ENCODE measurements at places on chromosomes 7 and 10.

DNA sequence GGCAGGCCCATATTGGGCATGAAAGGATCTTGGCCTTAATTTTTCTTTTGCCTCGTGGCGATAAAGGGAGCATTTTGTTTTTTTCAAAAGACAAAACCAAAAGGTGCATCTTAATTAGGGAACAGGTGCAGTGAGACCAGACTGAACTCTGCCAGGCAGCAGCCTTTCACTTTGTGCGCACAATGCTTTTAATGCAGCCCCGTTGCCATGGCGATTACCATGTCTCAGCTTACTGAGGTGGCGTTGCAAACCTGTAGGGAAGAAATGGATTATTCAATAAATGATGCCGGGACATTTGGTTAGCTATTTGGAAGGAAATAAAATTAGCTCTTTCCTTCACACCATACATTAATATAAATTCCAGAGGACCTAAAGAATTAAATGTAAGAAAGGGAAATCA lies 61.9 kb downstream of the MYL10 start:
- DNase-seq, result no peak

DNA sequence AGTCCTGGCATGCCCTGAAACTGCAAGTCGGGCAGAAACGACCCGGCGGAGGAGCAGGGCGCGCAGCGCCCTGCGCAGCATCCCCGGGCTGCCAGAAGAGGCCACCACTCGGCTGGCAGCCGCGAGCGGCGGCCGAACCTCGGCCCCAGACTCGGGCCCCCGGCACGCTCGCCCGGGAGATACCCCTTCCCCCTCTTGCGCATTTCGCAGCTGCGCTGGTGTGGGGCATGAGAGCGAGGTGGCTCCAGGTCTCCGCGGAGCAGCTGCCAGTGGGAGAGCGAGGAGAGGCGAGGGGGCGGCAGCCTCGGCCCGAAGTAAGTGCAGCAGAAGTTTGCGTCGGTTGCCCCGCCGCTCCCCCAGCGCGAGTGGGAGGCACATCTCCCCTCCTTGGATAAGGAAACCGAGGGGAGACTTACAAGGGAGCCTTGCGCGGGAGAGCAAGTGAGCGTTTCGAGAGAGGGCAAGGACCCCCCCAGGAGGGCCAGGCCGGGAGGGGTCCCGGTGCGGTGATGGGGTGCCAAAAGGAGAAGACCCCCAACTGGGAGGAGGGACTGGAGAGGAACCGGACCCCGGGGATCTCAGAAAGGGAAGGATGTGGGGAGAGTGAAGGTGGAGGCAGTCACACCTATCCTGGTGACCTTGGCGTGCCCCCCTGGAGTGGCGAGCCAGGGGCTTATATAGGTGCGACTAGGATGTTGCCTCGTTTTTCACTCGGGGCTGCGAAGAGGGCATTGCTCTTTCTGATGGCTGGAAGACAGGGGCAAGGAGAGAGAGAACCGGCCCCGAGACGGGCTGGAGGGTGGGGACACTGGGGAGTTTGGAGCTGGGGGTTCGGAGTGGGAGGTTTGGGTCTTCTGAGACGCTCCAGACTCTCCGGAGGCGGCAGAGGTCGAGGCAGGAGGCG lies 256.3 kb downstream of the OTUD1 start:
- DNase-seq, result no peak

GRCh38 chr7:50957855-50958254 lies 175.2 kb upstream of the GRB10 start:
- no peak for DNase-seq

- DNase-seq, result no peak
These were observed 18.6 kb downstream of the MINDY3 start for GRCh38 chr10:15841696-15842095.

DNA sequence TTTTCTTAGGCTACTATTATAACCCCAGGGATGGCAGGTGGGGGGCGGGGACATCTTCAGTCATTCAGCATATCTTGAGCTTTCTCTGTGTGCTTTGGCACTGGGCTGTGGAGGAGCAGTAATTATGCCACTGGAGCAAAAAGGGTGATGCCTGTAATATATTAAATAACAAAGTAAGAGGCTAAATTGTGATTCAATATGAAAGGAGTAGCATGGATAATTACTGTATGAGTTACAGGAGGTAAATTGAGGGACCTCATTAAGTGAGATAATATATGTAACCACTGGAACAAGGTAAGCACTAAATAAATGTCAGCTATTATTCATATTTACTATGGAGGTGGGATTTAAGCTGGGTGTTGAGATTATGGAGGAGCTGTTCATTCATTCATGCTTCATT lies 3.3 kb upstream of the STN1 start:
- DNase-seq, result no peak

DNA sequence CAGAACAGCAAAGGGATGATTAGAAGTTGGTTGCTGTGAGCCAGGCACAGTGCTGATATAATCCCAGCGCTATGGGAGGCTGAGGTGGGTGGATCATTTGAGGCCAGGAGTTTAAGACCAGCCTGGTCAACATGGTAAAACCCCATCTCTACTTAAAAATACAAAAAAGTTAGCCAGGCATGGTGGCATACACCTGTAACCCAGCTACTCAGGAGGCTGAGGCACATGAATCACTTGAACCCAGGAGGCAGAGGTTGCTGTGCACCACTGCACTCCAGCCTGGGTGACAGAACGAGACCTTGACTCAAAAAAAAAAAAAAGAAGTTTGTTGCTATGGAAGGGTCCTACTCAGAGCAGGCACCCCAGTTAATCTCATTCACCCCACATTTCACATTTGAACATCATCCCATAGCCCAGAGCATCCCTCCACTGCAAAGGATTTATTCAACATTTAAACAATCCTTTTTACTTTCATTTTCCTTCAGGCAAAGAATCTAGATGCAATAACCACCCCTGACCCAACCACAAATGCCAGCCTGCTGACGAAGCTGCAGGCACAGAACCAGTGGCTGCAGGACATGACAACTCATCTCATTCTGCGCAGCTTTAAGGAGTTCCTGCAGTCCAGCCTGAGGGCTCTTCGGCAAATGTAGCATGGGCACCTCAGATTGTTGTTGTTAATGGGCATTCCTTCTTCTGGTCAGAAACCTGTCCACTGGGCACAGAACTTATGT lies 4.1 kb downstream of the IL6 start:
- DNase-seq, result no peak

DNA sequence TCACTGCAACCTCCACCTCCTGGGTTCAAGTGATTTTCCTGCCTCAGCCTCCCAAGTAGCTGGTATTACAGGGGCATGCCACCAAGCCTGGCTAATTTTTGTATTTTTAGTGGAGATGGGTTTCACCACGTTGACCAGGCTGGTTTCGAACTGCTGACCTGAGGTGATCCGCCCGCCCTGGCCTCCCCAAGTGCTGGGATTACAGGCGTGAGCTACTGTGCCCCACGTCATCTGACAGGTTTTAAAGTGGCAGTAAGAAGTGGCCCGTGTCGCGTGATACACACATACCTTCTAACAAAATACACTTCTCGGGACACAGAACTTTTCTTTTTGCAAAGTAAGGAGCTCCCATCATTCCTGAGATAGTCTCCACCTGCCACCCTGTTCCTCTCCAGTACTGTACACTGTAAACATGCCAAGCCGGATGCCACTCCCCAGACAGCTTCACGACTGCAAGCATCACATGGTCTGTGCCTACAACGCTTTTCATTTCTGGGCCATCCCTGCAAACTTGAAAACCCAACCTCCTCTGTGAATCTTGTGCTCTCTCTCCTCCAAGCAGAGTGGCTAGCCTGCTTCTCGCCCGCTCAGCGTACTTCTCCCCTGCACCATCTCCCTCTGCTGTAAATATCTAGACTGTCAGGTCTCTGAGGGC lies 256.3 kb upstream of the KLF14 start:
- DNase-seq, result no peak

DNA sequence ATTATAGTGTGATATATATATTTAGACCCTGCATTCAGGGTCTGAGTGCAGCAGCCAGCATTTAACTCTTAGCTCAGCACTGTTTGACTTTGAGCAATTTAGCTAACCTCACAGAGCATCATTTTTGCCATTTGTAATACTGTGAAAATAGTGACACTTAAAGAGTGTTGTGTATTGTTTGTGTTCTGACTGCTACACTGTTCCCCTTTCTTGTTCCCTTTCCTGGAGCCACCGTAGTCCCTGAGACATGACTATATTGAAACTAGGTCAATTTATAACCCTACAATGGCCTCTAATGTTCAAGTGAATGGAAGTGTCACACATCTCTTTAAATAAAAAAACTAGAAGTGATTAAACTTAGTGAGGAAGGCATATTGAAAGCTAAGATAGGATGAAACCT lies 20.3 kb upstream of the CD36 start:
- DNase-seq, result no peak

GRCh38 chr10:54903745-54904144 lies 102.7 kb upstream of the PCDH15 start:
- no peak for DNase-seq

GRCh38 chr10:104441329-104442000 lies 87.8 kb downstream of the CFAP58 start:
- DNase-seq, result no peak

DNA sequence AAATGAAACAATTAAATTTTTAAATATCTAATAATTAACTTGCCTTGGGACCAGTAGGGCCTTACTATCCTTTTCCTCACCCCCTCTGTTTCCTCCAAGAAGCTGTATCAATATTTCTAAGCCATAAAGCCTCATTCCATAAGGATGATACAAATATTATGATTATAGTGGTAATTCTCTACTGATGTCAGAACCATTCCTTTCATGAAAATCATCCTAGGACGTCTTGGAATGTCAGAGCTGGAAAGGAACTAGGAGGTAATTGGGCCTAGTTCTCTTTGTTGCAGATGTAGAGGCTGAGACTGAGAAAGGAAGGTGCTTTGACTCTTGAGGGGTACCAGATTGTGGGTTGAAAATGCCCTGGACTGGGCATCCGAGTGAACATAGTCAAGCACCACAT lies 766.7 kb upstream of the GHITM start:
- DNase-seq, result no peak

DNA sequence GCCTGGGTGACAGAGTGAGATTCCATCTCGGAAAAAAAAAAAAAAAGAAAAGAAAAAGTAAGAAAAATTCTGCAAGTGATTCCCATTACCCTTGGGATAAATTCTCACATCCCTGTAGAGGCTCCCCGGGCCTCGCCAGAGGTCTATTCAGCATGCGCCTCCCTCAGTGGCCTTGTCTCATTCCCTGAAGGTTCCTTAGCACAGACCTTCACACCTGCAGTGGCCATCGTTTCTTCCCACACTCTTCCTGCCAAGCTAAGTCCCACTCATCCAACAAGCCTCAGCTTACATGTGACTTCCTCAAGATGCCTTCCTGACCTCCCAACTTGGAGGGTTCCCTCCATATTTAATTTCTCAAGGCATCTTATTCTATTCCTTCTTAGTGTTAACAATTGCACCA lies 20.9 kb upstream of the BAG3 start:
- no peak for DNase-seq

DNA sequence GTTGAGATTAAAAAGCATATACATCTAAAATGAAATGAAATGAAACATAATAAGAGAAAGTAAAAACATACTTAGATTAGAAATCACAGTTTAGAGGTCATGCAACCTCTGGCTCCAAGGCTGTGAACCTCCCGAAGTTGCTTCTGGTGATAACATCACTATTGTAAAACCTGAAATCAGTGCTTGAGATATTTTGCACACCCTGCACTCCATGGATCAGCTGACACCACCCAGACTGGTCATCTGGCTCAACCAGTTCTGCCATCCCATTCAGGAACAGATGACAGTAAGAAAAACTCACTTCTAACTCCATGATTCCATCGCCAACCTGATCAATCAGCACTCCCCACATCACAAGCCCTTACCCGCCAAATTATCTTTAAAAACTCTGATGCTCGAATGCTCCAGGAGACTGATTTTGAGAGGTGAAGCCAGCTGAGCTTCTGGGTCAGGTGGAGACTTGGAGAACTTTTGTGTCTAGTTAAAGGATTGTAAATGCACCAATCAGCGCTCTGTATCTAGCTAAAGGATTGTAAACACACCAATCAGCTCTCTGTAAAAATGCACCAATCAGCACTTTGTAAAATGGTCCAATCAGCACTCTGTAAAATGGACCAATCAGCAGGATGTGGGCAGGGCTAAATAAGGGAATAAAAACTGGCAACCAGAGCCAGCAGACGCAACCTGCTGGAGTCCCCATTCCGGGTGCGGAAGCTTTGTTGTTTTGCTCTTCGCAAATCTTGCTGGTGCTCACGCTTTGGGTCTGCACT lies 162.6 kb upstream of the MAGI2 start:
- no peak for DNase-seq

DNA sequence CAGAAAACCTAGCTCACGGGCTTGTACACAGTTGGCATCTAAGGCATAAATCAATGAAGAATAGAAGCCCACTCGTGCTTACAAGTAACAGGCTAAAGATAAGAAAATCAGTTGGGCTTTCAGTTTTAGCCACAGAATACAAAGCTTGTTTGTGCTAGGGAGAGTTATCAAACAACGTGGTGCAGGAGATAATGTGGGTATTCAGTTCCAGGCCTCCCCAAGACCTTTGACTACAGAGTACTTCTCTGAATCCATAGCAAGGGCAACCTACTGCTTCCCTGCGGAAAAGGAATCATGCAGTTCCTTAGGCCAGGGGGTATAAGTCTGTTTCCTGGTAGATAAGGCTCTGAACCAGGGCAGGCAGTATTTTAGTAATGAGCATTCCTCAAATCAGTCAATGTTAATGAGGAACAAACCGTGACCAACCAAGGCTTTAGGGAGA lies 219.5 kb upstream of the CSTF2T start:
- no peak for DNase-seq
